ENCODE measurements at places on chromosomes 2 and 18.

GRCh38 chr2:76684756-76685155 is 837.4 kb downstream of the LRRTM4 start:
- DNase-seq, result no peak

- DNase-seq, result peak; percentile 78
Measured at GRCh38 chr2:20611077-20611843, 39.6 kb downstream of the HS1BP3 start.

GRCh38 chr18:24726727-24727492 is 266.5 kb downstream of the HRH4 start:
- DNase-seq, result peak; percentile 59

GRCh38 chr2:50831676-50832075 is 200.3 kb downstream of the NRXN1 start:
- no peak for DNase-seq

DNA sequence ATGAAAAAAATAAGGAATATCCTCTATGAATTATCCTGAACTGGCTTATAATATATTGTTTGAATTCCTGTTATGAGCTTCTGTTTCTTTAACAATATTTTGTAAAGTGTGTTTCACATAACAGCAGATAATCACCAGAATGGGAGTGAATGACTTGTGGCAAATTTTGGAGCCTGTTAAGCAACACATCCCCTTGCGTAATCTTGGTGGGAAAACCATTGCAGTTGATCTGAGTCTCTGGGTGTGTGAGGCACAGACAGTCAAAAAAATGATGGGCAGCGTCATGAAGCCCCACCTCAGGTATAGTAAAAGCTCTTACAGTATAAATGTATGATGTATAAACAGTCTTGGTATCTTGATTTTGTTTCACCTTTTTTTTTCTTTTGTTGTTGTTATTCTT is 5.9 kb downstream of the GEN1 start:
- peak; percentile 12 for DNase-seq

- DNase-seq, result no peak
Measured at GRCh38 chr18:61541673-61542072, 208.4 kb downstream of the CDH20 start.

- no peak for DNase-seq
Measured at GRCh38 chr2:7428454-7429204, 511.4 kb downstream of the RNF144A start.

GRCh38 chr2:121803503-121803902 is 48.1 kb downstream of the TSN start:
- DNase-seq, result no peak

DNA sequence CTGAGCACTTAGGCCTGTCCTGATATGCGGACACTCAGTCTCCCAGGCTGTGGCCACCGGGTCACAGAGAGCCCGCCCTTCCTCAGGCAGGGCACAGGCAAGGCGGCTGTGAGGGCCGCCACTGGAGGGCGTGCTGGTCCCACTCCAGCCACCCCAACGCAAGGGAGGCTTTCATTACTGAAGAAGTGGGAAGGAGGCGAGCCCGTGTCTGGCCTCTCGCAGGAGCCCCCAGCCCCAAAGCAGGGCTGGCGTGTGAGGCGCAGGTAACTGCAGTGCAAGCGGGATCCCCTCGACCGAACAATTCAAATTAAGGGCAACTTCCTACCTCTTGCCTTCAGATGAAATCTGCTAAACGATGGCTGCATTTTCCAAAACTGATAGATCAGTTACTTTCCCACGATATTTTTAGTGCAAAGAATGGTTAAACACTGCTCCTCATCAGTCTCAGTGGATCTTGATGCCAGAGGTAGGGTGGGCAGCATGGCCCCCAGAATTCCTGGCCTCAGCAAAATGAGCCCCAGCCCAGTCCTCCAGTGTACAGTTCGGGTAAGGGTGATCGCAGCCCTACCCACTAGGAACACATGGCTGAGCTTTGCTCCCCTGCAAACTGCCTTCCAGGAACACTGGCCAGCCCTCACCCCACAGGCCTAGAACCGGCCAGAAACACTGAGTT is 97.2 kb downstream of the SEPTIN10 start:
- DNase-seq, result peak; percentile 69

DNA sequence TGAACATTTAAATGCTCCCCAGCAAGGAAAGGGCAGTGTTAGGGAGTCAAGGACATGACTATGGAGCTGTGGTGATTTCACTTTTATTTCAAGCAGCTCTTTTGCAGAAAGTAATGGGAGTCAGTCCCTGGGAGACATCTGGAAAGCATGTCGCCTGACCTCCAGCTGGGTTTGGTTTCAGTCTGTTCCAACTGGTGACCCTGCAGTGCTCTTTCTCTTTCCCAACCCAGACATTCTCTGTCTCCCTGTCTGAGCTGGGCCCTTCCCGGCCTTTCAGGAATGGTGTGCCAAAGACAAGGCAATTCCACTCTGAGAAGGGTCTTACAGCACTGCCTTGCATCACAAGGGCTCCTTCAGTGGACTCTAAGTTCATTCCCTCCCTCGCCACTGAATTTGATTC is 323.2 kb downstream of the OSR1 start:
- peak; percentile 59 for DNase-seq

DNA sequence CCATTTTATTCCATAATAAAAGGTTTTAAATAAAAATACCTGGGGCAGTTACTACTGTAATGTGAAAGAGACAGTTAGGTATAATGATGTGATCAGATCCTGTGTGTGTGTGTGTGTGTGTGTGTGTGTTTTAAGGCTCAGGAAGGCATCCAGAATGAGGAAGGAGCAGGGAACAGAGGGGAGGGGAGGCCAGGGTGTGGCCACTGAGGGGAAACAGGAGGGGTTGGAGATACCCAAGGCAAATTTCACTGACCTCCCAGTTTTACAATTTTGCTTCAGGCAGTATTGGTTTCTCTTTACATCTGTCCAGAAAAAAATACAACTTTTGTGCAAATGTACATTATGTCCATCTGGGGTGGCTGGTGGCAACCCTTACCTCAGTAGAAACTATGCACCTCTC is 163.5 kb upstream of the FBXO11 start:
- no peak for DNase-seq

GRCh38 chr18:3350566-3351527 is 88.9 kb downstream of the MYL12B start:
- DNase-seq, result no peak

- DNase-seq, result no peak
Measured at GRCh38 chr18:4276953-4277585, 178.0 kb downstream of the DLGAP1 start.

GRCh38 chr2:171407030-171407675 is 26.6 kb downstream of the METTL8 start:
- DNase-seq, result no peak

DNA sequence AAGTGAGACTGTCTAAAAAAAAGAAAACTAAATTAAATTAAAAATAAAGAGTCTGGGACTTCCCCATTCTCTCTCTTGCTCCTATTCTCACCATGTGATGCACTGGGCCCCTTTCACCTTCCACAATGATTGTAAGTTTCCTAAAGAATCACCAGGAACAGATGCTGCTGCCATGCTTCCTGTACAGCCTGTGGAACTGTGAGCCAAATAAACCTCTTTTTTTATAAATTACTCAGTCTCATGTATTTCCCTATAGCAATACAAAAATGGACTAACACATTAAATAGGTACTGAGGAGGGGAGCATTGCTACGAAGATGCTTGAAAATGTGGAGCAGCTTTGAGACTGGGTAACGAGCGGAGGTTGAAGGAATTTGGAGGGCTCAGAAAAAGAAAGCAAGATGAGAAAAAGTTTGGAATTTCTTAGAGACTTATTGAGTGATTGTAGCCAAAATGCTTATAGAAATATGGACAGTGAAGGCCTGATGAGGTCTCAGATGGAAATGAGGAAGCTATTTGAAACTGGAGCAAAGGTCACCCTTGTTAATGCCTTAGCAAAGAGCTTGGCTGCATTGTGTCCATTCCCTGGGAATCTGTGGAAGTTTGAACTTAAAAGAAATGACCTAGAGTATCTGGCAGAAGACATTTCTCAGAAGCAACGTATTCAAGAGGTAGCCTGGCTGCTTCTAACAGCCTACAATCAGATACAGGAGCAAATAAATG is 128.7 kb downstream of the EIPR1 start:
- no peak for DNase-seq

- DNase-seq, result no peak
Measured at GRCh38 chr2:132581991-132582738, 87.8 kb downstream of the LYPD1 start.

GRCh38 chr2:175019566-175020327 is 14.6 kb upstream of the CHN1 start:
- no peak for DNase-seq

DNA sequence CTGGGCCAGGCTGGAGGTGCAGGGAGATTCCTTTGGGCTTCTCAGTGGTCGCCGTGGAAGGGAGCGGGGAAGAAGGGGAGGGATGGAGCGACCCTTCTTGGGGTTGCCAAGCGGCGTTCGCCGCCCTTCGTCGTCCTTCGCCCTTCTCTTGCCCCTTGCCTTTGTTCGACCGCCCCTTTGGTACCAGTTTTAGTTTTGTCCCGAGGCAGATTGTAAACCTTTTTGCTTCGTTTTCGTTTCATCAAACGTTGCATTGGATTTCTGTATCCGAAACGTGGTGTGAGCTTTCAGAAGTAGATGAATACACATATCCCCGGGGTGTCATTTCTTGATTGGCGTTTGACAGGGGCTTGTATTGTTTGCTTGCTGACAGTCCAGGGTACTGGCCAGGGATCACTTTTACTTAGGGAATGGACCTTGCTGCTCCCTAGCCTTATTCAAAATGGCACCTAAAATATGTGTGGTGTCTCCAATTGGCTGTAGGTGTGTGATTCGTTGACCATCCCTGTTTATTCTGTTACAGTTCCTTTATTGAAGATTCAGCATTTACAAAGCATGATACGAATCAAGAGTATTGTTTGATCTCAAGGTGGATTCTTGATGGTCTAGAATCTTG is 788 bp downstream of the USP14 start:
- DNase-seq, result peak; percentile 17
